ENCODE measurements at places on chromosomes 13 and 19. TPM values are rescaled to one million over a fixed set of nuclear protein-coding genes. Genes with fewer than 3 reads are reported as not detected.

Gene ZNF433
- 1.6 TPM for polyA plus RNA-seq

Gene USF2
- polyA plus RNA-seq: 126 TPM

Gene CCDC70
- not detected for polyA plus RNA-seq

Gene TPTE2
- polyA plus RNA-seq: 0.18 TPM

Gene CEACAM20
- 28.4 TPM for polyA plus RNA-seq

Gene SBSN
- 0.54 TPM for polyA plus RNA-seq

Gene ZGLP1
- 5.8 TPM for polyA plus RNA-seq

Gene FBN3
- not detected for polyA plus RNA-seq

Gene CD209
- polyA plus RNA-seq: 13.6 TPM

Gene MTUS2
- polyA plus RNA-seq: under 0.01 TPM

Gene KCNC3
- 0.60 TPM for polyA plus RNA-seq

Gene SRRM5
- polyA plus RNA-seq: 0.67 TPM

Gene CADM4
- 6.8 TPM for polyA plus RNA-seq

Gene KCNRG
- polyA plus RNA-seq: 0.36 TPM

Gene STXBP2
- polyA plus RNA-seq: 95.2 TPM

Gene DCT
- not detected for polyA plus RNA-seq

Gene PSG2
- not detected for polyA plus RNA-seq

Gene CKM
- polyA plus RNA-seq: 9.1 TPM

Gene IRGC
- polyA plus RNA-seq: not detected

Gene ZNF836
- 3.0 TPM for polyA plus RNA-seq

Gene KLC3
- not detected for polyA plus RNA-seq

Gene LRRC63
- 0.03 TPM for polyA plus RNA-seq

Gene FAM216B
- 0.27 TPM for polyA plus RNA-seq

Gene NUDT19
- polyA plus RNA-seq: 9.6 TPM

Gene MATK
- polyA plus RNA-seq: 4.0 TPM

Measured in small intestine (tissue), 16 donors.